K562 (cell line): ENCODE measurements at places on chromosomes 12 and 14. TPM values are rescaled to one million over a fixed set of nuclear protein-coding genes. Genes with fewer than 3 reads are reported as not detected.

- H3K4me1 ChIP-seq, result no peaks in the 10 kb centered on the region; the same call in 1 of the 2 replicates
- no peak overlapping the region for H3K4me3 ChIP-seq
- H3K27ac ChIP-seq, result peak overlapping the region; percentile 29; the same call in 1 of the 3 replicates
- DNase-seq, result no peak
- H3K36me3 ChIP-seq, result no peaks in the 10 kb centered on the region
Observed at GRCh38 chr12:65668981-65669695, 155.1 kb upstream of the HMGA2 start.

DNA sequence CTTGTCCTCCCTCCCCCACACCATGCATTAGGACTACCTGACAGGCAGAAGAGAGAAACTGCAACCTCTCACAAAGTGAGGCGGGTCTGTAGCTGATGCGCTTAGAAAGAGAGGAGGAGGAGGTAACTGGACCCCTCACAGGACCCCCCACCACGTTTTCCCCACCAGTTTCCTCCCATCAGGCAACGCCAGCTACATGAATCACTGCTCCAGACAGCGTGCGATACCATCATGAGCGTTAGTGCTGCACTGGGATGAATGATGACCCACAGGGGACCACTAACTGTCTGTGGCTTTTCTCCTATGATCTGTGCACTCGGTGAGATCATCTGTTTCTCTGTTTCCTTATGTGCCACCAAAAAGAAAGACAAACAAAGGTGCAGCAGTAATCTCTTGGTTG lies 77.7 kb downstream of the KCNK10 start:
- no peak for DNase-seq
- H3K4me1 ChIP-seq, result no peaks in the 10 kb centered on the region
- H3K27me3 ChIP-seq, result peaks cover 10% of the 10 kb centered on the region; the same call in 1 of the 2 replicates
- no peak overlapping the region for H3K27ac ChIP-seq

GRCh38 chr12:28388879-28389278 lies 198.6 kb downstream of the CCDC91 start:
- H3K4me3 ChIP-seq, result no peak overlapping the region
- no peak overlapping the region for H3K27ac ChIP-seq
- no peaks in the 10 kb centered on the region for H3K4me1 ChIP-seq

DNA sequence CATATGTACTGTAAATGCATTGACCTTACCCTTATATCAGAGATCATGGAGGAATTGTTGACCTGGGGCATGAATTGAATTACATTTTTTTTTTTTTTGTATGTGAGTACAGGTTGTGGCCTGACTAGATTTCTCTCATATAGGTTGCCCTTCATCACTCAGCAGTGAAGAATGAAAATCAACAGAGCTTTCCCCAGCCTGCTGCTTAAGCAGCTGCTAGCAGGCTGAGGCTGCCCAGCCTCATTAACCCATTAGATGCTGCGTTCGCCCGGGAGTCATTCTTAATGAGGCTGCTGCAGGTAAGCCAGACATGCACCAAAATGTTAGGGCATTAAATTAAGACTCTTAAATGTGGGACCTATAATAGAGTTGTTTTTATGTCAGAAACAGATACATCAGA lies 236.0 kb downstream of the ETNK1 start:
- no peak for DNase-seq
- H3K27ac ChIP-seq, result no peak overlapping the region
- no peaks in the 10 kb centered on the region for H3K4me1 ChIP-seq
- H3K27me3 ChIP-seq, result no peaks in the 10 kb centered on the region
- no peaks in the 10 kb centered on the region for H3K36me3 ChIP-seq
- H3K4me3 ChIP-seq, result no peak overlapping the region

DNA sequence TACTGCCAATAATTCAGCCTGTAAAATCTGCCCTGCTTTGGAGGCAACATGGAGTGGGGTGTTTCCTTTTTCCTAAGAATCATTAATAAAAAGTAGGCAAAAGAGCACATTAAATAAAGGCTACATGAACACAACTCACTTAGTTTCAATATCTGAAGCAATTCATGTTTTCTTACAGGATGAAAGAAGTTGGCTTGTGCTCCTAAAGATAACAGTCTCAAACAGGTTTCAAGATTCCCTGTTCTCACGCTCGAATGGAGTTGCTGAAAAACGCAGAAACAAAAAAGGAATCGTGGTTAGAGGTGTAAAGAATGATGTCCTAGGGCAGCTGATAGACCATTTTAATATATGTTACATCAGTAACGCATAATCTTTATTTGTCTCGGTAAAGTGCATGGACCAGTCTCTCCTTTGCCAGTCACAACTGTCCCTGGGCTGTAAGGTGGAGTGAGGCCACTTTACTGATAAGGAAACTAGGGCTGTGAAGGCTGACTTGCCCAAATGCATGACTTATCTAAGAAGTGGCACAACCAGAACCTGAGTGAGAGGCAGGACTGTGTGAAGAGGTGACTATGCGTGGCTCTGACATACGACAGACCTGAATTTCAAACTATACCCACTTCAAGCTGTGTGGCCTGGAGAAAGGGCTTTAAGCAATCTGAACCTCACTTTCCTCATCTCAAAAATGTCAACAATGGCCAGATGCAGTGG lies 12.6 kb downstream of the GIT2 start:
- H3K27ac ChIP-seq, result no peak overlapping the region
- peaks cover 75% of the 10 kb centered on the region for H3K36me3 ChIP-seq
- DNase-seq, result no peak
- H3K4me1 ChIP-seq, result 0 out of 2 replicates have a peak, but pooled peaks cover 3% of the 10 kb centered on the region

GRCh38 chr14:75066691-75067090 lies 2.8 kb upstream of the ZC2HC1C start:
- no peak overlapping the region for H3K27ac ChIP-seq
- no peaks in the 10 kb centered on the region for H3K36me3 ChIP-seq
- no peaks in the 10 kb centered on the region for H3K27me3 ChIP-seq

GRCh38 chr12:60078026-60078425 lies 482.2 kb downstream of the SLC16A7 start:
- no peaks in the 10 kb centered on the region for H3K4me1 ChIP-seq
- H3K27me3 ChIP-seq, result no peaks in the 10 kb centered on the region

- H3K36me3 ChIP-seq, result no peaks in the 10 kb centered on the region
- no peak overlapping the region for H3K27ac ChIP-seq
- no peaks in the 10 kb centered on the region; the same call in 2 of the 3 replicates for H3K4me1 ChIP-seq
- H3K4me3 ChIP-seq, result no peak overlapping the region
- no peak for DNase-seq
- peaks cover 16% of the 10 kb centered on the region for H3K27me3 ChIP-seq
Observed at GRCh38 chr14:22807432-22808087, 7.7 kb downstream of the SLC7A7 start.

CLEC14A gene
- total RNA-seq, result not detected in 2 replicates

GRCh38 chr14:62314221-62314620 lies 552.0 kb downstream of the SNAPC1 start:
- DNase-seq, result no peak
- H3K27ac ChIP-seq, result no peak overlapping the region
- H3K4me3 ChIP-seq, result no peak overlapping the region

SETD3 gene
- 32.4 and 36.6 TPM in 2 replicates for total RNA-seq

GRCh38 chr14:105876158-105876557 lies 349.8 kb downstream of the TMEM121 start:
- no peak for DNase-seq
- H3K4me1 ChIP-seq, result no peaks in the 10 kb centered on the region
- peaks cover 13% of the 10 kb centered on the region for H3K27me3 ChIP-seq
- H3K36me3 ChIP-seq, result no peaks in the 10 kb centered on the region
- no peak overlapping the region for H3K27ac ChIP-seq

DNA sequence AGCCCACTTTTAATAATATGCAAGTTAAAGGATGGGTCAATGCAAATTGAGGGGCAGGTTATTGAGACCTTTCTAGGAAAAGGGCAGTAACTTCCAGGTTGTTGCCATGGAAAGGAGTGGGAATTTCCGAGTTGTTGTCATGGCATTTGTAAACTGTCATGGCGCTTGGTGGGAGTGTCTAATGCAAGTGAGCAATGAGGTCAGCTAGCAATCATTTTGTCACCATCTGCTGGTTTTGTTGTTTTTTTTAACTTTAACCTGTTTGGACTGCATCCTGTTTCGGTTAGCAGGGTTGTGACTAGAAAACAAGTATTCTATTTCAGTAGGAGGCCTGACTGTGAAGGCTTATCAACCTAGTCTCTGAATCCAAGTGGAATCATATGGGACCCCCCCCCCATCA lies 85.8 kb upstream of the TSPAN11 start:
- peaks cover 24% of the 10 kb centered on the region for H3K27me3 ChIP-seq
- H3K27ac ChIP-seq, result no peak overlapping the region
- no peaks in the 10 kb centered on the region for H3K36me3 ChIP-seq
- no peak for DNase-seq
- H3K4me1 ChIP-seq, result peaks cover 2% of the 10 kb centered on the region; the same call in 1 of the 2 replicates

NEK9 gene
- 24.0 and 34.4 TPM in 2 replicates for total RNA-seq

MYH6 gene
- total RNA-seq, result not detected in 2 replicates

- no peak for DNase-seq
- no peaks in the 10 kb centered on the region for H3K27me3 ChIP-seq
- H3K4me3 ChIP-seq, result no peak overlapping the region
- no peaks in the 10 kb centered on the region for H3K4me1 ChIP-seq
- no peak overlapping the region for H3K27ac ChIP-seq
Observed at GRCh38 chr14:52121441-52121840, 52.6 kb upstream of the NID2 start.

GRCh38 chr12:106223485-106224354 lies 24.1 kb downstream of the CKAP4 start:
- peaks cover 5% of the 10 kb centered on the region; the same call in 1 of the 3 replicates for H3K27me3 ChIP-seq
- H3K36me3 ChIP-seq, result no peaks in the 10 kb centered on the region
- H3K4me3 ChIP-seq, result no peak overlapping the region
- peak; percentile 83 for DNase-seq

- H3K27me3 ChIP-seq, result no peaks in the 10 kb centered on the region
- H3K27ac ChIP-seq, result no peak overlapping the region
Observed at GRCh38 chr12:83462419-83462818, 775.7 kb downstream of the TMTC2 start.
